ENCODE measurements at places on chromosomes 6 and 20. TPM values are rescaled to one million over a fixed set of nuclear protein-coding genes. Genes with fewer than 3 reads are reported as not detected.

SLC17A5 gene
- total RNA-seq, result 17.7 TPM

EBF4 gene
- 0.66 TPM for total RNA-seq

PRPF6 gene
- 73.5 TPM for total RNA-seq

OXT gene
- total RNA-seq, result not detected

RHAG gene
- not detected for total RNA-seq

PDE7B gene
- 0.07 TPM for total RNA-seq

HDGFL1 gene
- total RNA-seq, result not detected

PKIB gene
- total RNA-seq, result 170 TPM

SS18L1 gene
- total RNA-seq, result 24.6 TPM

ZBTB46 gene
- total RNA-seq, result 26.9 TPM

C6orf15 gene
- not detected for total RNA-seq

FAM83B gene
- total RNA-seq, result 7.7 TPM

CRISP2 gene
- 0.50 TPM for total RNA-seq

COL11A2 gene
- total RNA-seq, result 1.3 TPM

CD93 gene
- 0.04 TPM for total RNA-seq

GLP1R gene
- total RNA-seq, result 3.7 TPM

RUNX2 gene
- 1.7 TPM for total RNA-seq

DNA sequence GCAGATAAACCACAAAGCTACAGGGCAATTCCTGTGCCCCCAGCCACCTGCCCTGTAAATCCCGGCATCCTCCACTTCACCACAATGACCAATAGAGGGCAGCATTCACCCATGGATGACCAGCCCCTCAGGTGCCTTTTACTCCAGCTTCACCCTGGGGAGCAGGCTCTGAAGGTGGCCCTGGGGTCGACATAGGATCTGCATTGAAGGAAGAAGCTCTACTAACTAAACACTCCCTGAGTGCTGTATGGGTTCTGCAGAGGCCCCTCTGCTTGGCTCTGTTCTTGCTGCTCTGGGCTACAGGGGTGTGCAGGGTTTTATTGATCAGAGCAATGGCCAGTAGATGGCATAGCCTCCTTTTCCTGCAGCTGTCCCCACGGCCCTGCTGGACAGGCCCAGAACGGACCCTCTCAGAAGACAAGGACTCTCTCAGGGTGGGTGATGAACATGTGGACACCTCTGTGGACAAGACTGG lies 20.3 kb downstream of the CST4 start:
- peak; percentile 80 for DNase-seq

- no peak for DNase-seq
These were observed 93.7 kb downstream of the MAP3K4 start for GRCh38 chr6:161085246-161085645.

GRCh38 chr6:158698931-158699330 lies 49.1 kb downstream of the SYTL3 start:
- DNase-seq, result no peak

GRCh38 chr6:169145991-169146501 lies 107.6 kb downstream of the THBS2 start:
- DNase-seq, result no peak

- DNase-seq, result peak; percentile 93
These were observed at the start of gene DPM1 for GRCh38 chr20:50957798-50958614. TSS of gene DPM1 (minus strand) at chr20:50958532. CDS start at chr20:50958523, 9 bp downstream.

DNA sequence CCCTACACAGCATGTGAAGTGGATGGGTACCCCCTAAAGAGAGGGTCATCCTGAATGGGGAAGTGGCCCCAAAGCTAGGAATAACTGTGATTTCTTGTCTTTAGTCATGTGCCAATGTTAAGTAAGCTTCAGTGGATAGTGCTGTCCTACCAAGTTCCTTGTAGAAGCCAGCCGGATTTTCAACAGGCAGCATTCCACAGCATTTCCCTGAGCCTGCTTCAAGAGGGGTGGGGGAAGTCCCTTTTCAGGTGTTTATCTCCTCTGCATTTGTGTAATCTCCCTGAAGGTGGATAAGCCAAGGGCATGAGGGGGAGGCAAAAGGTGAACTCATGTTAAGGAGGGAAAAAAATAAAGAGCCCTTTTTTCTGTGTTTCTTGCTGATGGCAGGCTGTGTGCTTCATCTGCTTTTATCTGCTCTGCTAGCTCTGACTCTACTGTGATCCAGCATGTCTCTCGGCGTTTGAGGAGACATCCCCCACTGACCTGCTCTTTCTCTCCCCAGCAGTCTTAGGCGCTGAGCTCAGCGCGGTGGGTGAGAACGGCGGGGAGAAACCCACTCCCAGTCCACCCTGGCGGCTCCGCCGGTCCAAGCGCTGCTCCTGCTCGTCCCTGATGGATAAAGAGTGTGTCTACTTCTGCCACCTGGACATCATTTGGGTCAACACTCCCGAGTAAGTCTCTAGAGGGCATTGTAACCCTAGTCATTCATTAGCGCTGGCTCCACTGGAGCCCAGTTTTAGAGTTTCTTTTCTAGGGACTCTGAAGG lies 1.9 kb downstream of the EDN1 start:
- DNase-seq, result peak; percentile 64

DNA sequence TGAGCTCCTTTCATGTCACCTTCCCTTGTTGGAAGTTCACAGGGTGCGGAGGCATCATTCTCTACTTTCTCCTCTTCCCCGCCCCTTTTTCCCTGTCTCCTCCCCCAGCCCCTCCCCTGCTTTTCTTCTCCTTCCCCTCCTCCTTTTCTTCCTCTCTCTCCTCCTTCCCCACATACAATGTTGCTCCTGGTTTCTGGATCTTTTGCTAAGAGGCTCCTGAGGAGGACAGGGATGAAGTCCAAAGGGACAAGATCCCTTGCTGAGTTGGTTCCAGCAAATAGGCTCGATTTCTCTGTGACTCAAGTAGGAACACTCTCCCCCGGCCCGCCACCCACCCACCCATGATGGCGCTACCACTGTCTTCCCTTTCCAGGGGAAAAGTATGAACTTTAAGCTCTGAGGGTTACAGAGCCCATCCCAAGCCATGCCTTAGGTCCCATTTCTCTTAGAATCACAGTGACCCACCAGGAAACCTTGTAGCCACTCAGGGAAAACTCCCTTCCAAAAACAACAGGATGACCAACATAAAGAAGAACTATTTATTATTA lies 852 bp upstream of the TFEB start:
- peak; percentile 54 for DNase-seq

GRCh38 chr6:135707426-135707825 lies 144.1 kb upstream of the PDE7B start:
- no peak for DNase-seq

- no peak for DNase-seq
These were observed 60.4 kb downstream of the SCAND1 start for GRCh38 chr20:35893942-35894341.

DNA sequence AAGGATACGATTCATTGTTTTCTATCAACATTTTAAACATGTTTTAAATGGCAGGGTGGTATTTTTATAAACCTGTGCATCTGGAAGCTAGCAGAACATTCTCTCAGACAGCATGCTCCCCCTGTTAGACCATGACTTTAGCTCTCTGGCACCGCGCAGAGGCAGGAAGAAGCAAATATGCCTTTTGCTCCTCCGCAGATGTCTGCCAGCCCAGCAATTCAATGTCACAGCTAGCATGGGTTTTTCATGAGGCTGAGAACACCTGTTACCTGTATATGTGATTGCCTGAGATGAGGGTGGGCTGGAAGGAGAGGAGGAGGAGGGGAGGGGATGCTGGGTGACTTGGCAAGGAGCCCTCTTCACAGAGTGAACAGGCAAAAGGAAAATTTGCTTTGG lies 6.7 kb downstream of the MTCH1 start:
- no peak for DNase-seq

- DNase-seq, result no peak
These were observed 289.7 kb upstream of the ID4 start for GRCh38 chr6:19547507-19547906.

- no peak for DNase-seq
These were observed 33.3 kb downstream of the FARS2 start for GRCh38 chr6:5294392-5295211.

DNA sequence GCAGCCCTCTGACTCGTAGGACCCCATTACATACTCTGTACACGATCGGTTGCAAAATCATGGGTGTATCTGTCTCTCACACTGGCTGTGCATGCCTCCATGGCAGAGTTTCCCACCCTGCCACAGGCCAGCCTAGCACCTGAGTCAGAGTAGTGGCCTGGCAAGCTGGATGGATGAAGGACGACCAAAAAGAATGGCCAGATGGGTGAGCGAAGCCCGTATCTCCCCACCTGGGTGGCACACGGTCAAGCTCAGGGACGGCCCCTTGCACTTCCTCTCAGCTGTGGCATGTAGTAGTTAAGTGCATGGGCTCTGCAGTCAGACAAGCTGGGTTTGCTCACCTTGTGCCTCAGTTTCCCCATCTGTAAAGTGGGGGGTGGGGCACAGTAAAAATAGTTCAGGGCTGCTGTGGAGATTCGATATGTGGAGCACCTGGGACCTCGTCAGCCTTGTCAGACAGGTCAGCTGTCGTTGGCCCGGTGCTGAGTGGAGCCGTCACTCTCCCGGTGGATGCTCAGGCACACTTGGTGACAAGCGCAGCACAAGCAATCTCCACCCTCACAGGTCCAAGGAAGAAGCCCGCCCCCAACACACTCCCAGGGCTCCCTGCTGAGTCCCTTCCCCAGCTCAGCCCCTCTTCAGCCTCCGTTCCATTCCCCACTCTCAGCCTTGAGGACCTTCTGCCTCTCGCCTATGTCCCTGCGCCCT lies 12.6 kb downstream of the CPNE5 start:
- no peak for DNase-seq

DNA sequence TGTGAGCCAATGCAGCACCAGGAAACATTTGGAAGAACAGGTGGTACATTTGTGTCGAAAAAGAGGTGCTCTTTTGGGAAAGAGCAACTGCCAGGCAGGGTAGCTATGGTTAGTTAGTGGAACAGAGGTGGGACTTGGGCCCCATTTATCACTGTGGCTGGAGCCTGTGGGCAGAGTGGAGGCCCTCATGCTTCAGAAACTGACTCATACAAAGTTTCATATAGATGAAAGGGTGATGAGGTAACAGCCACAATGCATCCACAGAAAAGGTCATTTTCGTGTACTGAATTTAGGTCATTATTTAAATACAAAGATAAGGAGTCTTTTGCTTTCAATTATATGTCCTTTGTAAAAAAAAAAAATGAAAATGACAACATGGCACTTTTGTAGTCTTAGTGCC lies 76.4 kb upstream of the HS3ST5 start:
- DNase-seq, result no peak

- DNase-seq, result no peak
These were observed 392.2 kb downstream of the C6orf118 start for GRCh38 chr6:164917211-164917610.

GRCh38 chr6:27966044-27966443 lies 9.0 kb downstream of the OR2B6 start:
- no peak for DNase-seq

- no peak for DNase-seq
These were observed 68.2 kb downstream of the TRMT6 start for GRCh38 chr20:5882166-5882565.

- DNase-seq, result no peak
These were observed 204.5 kb downstream of the SYNDIG1 start for GRCh38 chr20:24673678-24674570.

GRCh38 chr6:108115598-108116058 lies 41.1 kb upstream of the OSTM1 start:
- peak; percentile 80 for DNase-seq

GRCh38 chr6:163983679-163984078 lies 569.2 kb downstream of the QKI start:
- no peak for DNase-seq

GRCh38 chr6:61586934-61587537 lies 699.0 kb downstream of the KHDRBS2 start:
- no peak for DNase-seq

DNA sequence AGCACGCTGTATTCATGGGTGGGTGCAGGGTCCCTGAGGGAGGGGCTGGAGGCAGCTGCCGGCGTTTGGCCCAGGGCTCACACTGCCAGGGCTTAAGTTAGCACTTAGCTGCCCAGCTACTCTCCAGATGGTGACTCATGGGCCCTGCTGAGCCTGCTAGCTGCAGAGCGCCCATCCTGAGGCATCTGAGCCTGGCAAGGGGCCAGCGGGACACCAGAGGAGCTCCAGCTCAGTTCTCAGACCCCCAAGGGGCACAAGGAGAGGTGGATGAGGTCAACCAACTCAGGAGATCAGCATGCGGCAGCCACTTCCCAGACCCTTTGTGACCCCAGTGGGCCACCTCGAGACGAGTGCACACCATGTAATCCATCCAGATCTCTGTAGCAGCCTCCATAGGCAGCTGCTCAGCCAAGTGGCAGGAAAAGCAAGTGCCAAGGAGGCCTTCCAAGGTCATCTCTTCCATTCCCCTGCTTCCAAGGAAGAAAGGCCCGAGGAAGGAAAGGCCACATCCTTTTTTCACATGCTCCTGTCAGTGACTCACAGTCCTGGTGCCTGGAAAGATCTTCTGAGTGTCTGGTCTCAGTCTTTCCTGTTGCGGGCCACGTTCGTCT lies 35.3 kb downstream of the FOXP4 start:
- DNase-seq, result no peak

DNA sequence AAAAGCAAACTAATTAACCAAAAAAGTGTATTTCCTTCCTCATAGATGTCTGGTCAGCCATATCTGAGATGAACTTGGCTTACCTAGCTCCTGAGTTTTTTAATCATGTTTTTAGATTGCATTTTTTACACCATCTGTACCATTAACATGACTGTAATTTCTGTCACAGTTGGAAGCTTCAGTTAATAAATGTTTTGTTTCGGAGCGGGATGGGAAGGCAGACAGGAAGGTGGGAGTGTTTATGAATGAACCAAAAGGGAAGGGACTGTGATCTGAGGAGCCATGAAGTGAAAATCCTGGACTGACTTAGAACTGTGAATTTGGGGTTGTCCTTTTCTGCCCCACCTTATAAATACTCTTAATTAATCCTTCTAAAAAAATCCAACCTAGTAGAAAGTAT lies 445.6 kb upstream of the SOX4 start:
- DNase-seq, result no peak

- DNase-seq, result no peak
These were observed 3.1 kb downstream of the SRMS start for GRCh38 chr20:63544241-63544957.

GRCh38 chr20:36855241-36855657 lies 20.7 kb upstream of the TLDC2 start:
- no peak for DNase-seq

- DNase-seq, result no peak
These were observed 167.0 kb downstream of the EYA4 start for GRCh38 chr6:133408132-133408531.

DNA sequence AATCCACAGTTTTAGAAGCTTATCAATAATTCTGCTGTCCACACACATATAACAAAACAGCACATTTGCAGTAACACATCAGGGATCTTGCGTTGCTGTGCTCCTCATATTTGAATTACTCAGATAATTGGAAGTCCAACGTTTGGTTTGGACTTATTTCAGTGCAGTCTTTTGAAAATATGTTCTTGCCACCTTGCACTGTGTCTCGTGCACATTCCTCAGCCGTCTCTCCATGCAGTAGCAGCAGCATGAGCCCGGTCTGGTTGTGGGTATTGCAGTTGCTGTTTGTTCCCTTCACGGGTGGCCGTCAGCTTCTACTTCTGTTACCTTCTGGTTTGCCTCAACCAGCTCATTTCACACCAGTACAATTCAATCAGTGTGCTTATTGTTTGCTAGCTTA lies 215.5 kb downstream of the SLC24A3 start:
- DNase-seq, result no peak

- no peak for DNase-seq
These were observed 322.8 kb upstream of the NT5E start for GRCh38 chr6:85127168-85127498.
